Ovary (tissue), 10 donors: ENCODE measurements at places on chromosomes 13 and 19. TPM values are rescaled to one million over a fixed set of nuclear protein-coding genes. Genes with fewer than 3 reads are reported as not detected.

DNA sequence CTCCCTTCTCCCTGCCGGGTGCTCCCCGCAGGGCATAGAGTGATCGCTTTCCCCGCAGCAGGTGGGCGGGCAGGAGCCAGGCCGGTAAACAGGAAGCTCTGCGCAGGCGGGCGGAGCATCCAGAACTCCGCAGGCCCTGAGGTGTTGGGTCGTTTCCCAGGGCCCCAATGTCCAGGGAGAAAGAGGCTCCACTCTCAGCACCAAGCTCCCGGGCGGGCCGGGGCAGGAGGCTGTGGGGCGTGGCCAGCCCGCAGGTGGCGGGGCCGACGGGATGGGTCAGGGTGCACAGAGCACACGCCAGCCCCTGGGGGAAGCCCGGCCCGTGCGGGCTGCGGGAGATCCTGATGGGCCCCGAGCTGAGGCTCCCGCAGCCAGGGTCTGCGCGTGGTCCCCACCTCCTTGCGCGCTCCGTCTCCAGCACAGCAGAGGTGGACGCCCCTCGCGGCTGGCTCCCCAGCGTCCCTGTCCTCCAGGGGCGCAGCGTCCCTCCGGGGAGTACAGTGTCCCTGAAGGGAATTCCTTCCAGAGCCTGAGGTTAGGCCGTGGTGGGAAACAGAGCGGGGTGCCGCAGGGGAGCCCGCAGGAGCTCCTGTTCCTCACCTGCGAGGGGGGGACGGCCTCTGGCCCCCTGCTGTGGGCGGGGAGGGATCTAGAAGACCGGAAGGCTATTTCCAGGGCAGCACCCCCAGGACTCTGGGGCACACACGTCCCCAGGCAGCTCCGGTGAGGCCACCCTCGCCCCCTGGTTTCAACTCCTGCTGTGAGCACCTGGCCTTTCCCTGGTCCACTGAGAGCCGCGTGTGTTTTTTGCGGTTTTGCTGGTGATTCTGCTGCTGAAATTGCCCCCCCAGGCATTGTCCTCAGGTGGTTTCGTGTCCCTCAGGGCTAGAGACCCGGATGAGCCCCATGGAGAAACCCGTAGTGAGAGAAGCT lies 12.2 kb downstream of the PIP5K1C start:
- no peak for DNase-seq

GRCh38 chr13:114260814-114261213 lies 20.6 kb upstream of the UPF3A start:
- no peak for DNase-seq

DNA sequence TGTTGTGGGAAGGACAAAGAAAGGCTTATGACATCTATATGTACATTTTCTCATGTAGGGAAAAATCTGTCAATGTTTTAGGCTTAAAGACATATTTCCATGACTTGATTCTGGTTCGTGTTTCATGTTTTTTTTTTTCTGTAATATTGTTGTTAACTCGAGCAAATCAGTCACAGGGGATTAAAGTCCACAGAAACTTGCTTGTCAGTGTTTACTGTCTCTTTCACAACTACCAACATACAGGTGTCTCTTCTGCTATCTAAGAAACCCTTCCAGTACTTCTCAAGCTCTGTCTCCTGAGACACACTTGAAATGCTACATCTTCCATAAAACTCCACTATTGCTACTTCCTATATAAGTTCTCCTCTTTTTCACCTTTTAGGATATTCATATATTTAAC lies 130.9 kb upstream of the SLITRK6 start:
- DNase-seq = no peak

GRCh38 chr19:3632739-3633558 lies 6.4 kb upstream of the CACTIN start:
- DNase-seq = peak; percentile 88

DNA sequence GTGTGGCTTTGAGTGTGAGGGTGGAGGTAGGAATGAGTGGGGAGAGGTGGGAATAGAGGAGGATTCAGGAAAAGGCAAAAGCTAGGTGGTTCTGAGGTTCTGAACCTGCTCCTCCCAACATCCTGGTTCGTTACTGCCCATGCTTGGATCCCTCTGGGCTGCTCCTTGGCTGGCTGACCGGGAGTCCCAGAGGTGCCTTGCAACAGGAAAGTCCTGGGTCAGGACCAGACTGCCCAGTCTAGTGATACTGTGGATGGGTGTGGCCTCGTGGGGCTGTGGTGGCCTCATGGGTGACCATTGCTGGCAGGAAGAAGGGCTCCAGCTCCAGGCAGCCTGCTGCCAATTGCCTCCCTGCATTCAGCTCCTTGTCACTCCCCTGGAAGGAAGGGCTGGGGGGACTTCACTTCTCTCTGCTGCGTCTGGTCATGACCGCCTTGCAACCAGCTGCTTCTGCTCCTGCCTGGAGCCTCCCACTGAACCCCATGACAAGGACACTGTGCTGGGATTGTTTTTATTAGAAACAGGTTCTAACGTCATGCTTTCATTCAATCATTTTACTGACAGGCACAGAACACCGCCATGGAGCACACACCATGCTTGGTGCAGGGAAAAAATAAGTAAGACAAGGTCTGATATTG lies 61.5 kb upstream of the UBL3 start:
- DNase-seq = no peak

GRCh38 chr13:46106839-46107371 lies 2.1 kb upstream of the CPB2 start:
- no peak for DNase-seq

DNA sequence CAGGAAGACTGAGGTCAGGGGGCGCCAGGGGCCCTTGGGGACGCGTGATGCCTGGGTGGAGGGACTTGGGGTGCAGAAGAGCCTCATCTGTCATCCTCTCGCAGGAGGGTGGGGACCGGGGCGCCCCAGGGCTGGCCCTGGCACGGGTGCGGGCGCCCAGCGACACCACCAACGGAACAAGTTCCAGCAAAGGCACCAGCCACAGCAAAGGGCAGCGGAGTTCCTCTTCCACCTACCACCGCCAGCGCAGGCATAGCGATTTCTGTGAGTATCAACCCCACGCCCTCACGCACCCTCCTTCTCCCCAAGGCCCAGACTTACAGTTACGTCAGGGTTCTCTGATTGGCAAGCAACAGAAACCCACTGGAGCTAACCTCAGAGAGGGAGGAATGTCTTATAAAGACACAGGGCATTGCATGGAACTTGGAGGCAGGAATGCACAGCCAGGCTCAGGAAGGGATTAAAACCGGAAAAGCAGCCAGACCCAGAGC lies 29.4 kb downstream of the MARK4 start:
- no peak for DNase-seq

GRCh38 chr13:98842070-98842469 lies 89.6 kb upstream of the SLC15A1 start:
- DNase-seq = no peak

GRCh38 chr13:28306325-28306724 lies 168.0 kb downstream of the PAN3 start:
- no peak for DNase-seq

DNA sequence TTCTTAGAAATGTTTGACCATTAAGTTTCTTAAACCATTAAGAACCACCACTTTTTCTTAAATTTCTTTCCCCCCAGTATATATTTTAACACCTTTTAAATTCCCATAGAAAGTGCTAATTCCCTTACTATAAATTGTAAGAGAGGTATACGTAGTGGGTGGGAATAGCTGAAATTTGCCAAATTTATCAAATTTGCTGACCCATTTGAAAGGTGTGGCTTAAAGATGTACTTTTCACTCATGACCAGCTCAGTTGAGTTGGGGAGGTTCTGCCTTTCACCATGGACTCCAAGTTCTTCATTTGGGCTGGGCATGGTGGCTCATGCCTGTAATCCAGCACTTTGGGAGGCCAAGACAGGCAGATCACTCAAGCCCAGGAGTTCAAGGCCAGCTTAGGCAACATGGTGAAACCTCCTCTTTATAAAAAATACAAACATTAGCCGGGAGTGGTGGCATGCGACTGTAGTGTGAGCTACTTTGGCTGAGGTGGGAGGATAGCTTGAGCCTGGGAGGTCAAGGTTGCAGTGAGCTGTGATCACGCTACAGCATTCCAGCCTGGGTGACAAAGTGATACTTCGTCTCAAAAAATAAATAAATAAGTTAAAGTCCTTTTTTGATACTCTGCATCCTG lies 133.2 kb downstream of the MRPL57 start:
- DNase-seq = no peak

DNA sequence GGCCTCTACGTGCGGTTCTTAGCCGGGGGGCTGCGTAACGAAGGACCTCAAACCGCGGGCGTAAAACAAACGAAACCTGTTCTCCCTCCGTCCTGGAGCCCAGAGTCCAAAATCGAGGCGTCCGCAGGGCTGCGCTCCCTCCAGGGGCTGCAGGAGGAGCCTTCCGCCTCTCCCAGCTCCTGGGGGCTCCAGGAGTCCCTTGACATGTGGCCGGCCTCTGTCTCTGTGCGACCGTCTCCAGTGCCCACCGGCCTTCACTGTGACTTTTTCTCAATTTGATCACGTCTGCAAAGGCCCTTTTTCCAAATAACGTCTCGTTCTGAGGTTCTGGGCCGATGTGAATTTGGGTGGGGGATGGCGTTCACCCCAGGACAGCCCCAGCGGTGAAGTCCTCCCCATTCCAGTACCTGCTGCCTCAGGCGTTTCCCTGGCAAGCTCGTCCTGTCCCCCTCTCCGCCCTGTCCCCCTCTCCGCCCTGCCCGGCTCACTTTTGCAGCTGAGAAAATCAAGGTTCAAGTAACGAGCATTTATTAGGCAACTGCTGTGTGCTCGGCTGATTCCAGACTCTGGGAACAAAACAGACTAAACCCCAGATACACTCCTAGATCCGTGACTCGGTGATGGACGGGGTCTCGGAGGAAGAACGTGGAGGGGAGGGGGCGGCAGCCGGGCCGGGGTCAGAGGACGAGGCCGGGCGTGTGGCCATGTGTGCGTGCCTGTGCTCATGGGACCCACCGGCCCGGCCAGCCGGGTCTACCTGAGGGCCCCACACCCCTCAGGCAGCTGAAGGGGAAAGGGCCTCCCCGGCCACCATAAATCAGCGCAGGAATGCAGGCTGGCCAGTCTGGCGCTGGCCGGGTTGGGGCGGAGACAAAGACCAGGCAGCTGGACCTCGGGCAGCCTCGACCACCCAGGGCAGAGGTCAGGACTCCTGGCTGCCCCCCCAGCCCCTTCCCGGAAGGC lies 28.1 kb upstream of the WDR18 start:
- no peak for DNase-seq

- no peak for DNase-seq
Observed at GRCh38 chr13:30581582-30581981, 36.1 kb upstream of the USPL1 start.

DNA sequence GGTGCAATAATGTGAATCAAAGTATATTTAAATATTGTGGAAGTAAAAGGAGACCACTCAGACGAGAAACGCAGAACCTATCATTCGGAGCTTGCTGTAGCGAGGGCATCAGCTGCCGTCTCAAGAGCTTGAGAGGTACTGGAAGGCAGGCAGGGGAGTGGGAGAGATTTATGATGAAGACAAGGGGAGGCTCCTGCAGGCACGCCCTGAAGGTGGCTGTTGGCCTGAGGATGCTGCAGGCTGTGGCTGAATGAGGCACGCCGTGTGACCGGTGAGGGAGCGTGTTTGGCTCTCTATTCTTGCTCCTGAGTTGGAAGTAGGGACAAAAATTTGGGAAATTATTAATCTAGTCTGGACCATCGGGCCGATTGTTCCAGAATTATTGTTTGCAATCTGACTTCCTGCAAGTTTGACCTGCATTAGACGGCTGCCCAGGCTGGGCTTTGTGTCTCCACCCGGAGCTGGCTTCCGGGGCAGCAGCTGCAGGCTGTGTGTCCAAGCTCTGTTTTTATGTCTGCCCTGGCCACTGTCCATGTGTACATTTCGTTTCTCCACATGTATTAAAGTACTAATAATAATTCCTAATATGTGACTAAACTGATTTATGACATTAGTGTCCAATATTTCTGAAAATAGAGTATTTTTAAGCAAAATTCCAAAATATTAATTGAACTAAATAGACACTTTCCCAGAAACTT lies 91.1 kb upstream of the ANKRD10 start:
- peak; percentile 53 for DNase-seq

Gene CYP4F2
- polyA plus RNA-seq = not detected

Gene N4BP2L1
- 30.6 TPM for polyA plus RNA-seq

Gene DCLK1
- 3.3 TPM for polyA plus RNA-seq

Gene SYCN
- not detected for polyA plus RNA-seq

Gene ZNF576
- 8.6 TPM for polyA plus RNA-seq

Gene MBD3L2B
- polyA plus RNA-seq = not detected

Gene IGFL2
- not detected for polyA plus RNA-seq

Gene MATK
- 0.25 TPM for polyA plus RNA-seq
